ENCODE measurements at places on chromosomes 2 and 18. TPM values are rescaled to one million over a fixed set of nuclear protein-coding genes. Genes with fewer than 3 reads are reported as not detected.

The REG3A gene
- total RNA-seq: not detected

The CRYGA gene
- total RNA-seq: not detected

The RTP5 gene
- 0.11 TPM for total RNA-seq

The FBXO15 gene
- total RNA-seq: 3.9 TPM

The POTEE gene
- total RNA-seq: not detected

The NTSR2 gene
- 1.0 TPM for total RNA-seq

GRCh38 chr2:172169611-172170010, 66.9 kb upstream of the DLX2 start:
- DNase-seq: no peak

GRCh38 chr18:9741793-9742523, 33.9 kb downstream of the RAB31 start:
- DNase-seq: no peak

DNA sequence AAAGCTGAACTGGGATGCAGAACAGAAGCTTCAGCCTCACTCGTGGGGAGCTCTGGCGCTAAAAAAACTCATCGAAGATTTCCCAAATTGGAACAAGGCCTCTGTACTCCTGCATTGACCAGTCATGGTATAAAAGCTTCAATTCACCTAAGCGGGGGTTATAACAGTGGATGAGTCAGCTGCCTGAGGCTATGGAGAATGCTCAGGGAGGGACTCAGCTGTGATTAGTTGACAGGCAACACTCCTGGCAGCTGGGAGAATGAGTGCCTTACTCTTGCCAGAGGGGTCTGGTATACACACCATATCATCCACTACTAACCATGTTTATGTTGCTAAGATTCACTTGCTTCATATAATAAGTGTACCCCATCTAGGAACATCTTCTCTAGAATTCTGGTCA, 350.6 kb upstream of the VRK2 start:
- no peak for DNase-seq

GRCh38 chr2:136286423-136286822, 168.5 kb upstream of the CXCR4 start:
- no peak for DNase-seq

DNA sequence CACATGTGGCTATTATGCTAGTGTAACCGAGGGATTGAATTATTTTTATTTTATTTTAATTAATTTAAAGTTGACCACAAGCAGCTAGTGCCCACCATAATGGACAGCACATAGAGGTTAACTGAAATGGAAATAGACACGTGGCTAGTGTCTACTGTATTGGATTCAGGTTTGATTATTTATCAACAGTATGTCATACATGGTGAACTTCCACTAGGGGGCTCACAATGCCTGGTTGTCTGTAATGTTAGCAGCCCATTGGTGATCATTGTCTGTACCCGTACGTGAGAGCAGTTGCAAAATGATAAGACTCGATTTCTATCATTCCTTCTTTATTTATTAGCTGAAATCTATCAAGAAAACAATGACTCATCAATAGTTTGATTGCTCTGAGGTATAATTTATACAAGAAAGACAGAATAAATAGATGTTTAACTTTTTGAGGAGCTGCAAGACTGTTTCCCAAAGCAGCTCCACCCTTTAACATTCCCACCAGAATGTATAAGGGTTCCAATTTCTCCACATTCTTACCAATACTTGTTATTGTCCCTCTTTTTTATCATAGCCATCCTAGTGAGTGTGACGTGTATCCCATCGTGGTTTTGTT, 76.5 kb downstream of the CYBRD1 start:
- peak; percentile 61 for DNase-seq

DNA sequence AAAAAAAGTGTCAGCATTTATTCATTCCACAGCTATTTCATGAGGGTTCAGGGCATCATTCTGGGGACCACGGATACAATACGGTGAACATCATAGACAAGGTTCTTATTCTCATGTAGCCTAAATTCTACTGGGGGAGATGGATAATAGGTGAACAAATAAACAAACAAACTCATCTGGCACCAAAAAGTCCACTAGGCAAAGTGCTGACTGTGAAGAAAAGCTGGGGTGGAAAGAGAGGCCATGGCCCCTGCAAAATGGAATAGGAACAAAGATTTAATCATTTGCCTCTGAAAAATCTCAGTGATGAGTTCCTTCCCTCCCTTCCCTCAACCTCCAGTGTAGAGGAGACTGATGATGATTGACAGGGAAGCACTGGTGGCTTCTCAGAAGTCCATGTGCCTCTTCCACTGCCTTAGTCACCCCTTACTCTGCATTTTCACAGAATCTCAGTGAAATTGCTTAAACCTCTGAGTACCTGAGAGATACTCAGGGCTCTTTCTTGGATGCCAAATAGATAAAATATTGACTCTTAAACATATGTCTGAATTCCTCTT, 69.3 kb upstream of the IL1R1 start:
- no peak for DNase-seq

DNA sequence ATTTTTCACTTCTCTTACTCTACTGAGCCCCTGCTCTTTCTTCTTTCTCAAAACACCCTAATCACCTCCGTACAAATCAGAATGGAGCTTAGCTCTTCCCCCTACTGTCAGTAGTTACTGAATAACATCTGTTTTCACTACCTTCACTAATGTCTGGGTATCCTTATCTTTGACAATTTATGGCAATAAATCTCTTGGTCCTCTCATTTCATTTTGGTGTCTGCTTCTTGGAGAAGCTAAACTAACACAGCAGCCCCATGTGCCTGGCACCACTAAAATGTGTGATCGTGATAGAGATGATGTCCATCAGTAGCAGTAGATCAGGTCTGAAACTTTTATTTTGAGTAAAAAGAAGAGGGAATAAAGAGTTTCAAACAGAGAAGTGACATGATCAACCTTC, 496.5 kb downstream of the PID1 start:
- DNase-seq: no peak

DNA sequence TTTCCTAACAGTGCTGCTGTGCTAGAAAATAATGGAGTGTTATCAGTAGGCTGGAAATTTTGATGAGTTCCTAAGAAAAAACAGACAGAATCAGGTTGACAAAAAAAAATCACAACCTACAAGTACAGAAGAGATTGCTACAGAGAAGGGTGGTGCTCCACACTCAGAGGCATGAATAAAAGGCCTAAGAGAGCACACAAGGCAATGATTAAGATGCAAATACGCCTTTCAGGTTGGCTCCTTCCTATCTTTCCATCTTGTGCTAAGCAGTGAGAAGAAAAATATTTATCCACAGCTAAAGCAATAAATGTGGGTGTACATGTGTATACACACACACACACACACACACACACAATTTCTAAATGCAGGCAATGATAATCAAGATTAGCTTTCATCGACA, 130.6 kb upstream of the UBE2E3 start:
- no peak for DNase-seq

DNA sequence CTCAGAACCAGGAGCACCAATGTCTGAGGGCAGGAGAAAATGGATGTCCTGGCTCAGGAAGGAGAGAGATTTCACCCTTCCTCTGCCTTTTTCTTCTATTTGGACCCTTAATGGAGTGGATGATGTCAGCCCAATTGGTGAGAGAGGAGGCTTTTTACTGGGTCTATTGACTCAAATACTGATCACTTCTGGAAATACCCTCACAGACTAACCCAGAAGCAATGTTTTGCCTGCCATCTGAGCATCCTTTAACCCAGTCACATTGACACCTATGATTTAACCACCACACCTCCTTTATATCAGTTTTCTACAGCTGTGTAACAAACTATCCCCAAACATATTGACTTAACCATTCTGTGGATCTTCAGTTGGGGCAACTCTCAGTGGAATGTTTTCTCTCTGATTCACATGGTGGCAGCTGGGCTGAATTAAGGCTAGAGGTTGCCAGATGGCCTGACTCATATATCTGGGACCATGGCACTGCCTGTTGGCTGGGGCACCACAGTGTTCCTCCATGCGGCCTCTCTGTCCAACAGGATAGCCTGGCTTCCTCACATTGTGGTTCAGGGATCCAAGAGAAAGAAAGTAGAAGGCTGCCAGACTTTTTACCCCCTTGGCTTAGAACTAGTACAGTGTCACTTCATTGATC, 18.2 kb upstream of the MBOAT2 start:
- DNase-seq: no peak

DNA sequence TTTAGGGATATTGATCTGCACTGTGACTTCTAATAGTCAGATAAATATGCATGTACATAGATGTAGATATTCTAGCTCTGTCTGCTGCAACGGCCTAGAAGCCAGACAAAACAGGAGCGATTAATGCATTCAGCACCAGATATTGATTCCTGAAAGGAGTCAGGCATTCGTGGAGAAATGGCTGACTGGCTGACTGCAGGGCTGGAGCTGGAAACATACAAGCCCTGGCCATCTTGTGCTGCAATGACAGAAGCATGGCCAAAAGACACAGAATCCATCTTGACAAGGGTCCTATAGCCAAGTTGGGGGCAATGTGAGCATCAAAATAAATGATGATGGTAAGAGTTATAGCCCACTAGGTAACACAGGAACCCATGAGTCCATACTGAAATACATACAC, 231.5 kb upstream of the KLHL29 start:
- no peak for DNase-seq

DNA sequence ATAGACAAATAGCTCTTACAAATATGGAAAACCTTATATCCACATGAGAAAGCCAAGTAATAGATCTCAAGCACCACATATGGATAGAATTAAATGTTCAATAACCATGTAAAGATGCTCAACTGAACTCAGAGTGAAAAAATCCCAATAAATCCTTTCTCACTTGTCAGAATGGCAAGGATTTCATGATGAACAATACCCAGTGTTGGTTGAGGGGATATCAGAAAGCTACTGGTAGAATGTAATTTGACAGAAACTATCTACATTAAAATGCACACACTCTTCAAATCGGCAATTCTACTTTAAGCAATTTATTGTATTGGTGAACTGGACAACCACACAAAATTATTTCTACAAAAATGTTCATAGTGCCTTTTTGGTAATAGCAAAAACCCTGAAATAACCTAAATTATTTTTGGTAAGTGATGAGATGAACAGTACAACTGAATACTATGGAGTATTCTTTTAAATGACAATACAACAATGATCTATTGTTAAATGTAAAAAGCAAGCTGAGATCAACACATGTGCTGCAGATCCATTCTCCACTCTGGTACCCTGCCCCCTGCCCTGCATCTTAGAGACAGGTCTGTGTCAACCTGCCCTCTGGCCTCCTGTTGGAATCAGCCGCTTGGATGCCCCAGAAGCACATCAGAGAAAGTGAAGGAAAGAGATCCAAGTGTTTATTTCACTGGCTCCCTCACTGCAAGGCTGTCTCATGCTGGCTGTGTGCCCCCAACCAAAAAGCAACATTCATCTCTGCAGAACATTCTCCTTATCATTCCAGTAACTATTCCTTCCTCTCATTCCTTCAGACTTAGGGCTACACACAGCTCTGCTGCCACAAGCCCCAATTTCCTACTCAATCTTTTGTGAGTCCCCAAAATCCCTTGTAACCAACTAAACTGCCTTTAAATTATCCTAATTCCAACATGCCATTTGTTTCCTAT, 442.5 kb downstream of the LRATD1 start:
- no peak for DNase-seq

DNA sequence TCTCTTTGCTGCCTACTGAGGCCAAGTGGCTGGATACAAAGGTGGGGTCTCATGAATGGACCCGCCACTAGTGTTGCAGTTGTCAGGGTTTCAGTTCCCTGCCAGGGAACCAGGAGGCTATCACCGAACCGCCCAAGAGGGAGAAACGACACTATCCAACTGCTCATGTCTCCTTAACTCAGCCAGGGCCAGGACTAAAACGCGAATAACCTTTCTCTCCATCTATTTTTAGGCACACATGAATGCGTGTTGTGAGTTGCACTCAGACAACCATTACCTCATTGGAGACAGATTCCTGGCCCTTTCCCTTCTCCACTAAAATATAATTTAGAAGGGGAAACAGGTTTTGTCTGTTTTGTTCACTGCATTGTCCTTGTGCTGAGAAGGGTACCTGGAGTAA, 559.5 kb downstream of the SOCS6 start:
- DNase-seq: no peak

Data from adrenal gland (tissue), 19 donors.